ENCODE measurements at places on chromosomes 5 and 9.
A peak's percentile ranks its signal among the peaks of the same experiment; 100 is the strongest.

GRCh38 chr9:2027543-2028160 is 12.5 kb downstream of the SMARCA2 start:
- DNase-seq: no peak

DNA sequence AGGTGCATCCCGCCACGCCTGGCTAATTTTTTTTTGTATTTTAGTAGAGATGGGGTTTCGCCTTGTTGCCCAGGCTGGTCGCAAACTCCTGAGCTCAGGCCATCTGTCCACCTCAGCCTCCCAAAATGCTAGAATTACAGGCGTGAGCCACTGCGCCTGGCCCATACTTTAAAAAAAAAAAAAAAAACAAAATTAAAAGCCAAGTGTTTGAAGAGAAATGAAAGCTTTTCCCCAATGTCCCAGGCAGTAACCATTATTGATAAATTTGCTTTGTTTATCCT is 9.5 kb downstream of the PRRC2B start:
- no peak for DNase-seq

DNA sequence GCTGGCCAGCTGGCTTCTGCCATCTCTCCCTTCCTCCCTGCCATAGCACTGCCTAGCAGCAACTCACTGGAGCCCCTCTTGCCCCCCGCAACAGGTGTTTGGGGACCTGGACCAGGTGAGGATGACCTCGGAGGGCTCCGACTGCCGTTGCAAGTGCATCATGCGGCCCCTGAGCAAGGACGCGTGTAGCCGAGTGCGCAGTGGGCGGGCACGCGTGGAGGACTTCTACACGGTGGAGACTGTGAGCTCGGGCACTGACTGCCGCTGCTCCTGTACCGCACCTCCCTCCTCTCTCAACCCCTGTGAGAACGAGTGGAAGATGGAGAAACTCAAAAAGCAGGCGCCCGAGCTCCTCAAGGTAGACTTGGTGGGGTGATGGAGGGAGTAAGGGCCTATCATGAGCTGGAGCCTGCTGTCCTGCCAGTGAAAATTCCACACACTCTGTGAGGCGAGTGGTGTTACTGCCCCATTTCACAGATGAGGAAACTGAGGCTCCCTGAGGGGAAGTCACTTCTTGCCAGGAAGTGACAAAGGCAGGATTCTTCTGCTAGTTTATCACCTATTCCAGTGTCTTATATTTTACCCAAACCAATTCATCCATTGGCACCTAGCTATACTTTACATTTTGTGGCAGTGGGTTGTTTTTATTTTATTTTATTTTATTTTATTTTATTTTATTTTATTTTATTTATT is 10.1 kb downstream of the OLFML2A start:
- DNase-seq: no peak

DNA sequence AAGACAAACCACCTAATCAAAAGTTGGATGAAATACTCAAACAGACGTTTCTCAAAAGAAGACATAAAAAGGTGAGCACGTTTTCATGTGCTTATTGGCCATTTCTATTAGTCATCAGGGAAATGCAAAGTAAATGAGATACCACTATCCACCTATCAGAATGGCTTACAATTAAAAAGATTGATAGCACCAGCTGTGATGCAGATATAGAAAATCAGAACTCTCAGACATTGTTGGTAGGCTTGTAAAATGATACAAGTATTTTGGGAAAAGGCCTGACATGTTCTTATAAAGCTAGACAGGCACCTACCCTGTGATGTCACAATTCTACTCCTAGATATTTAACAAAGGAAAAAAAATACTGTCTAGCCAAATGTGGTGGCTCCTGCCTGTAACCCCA is 44.0 kb upstream of the SLC30A5 start:
- no peak for DNase-seq

GRCh38 chr9:123399803-123400378 is 43.9 kb downstream of the CRB2 start:
- DNase-seq: no peak

- DNase-seq: no peak
Measured at GRCh38 chr5:76082772-76083554, at the start of gene SV2C. TSS of gene SV2C (plus strand) at chr5:76083383. CDS start at chr5:76131751, 48,368 bp downstream.

DNA sequence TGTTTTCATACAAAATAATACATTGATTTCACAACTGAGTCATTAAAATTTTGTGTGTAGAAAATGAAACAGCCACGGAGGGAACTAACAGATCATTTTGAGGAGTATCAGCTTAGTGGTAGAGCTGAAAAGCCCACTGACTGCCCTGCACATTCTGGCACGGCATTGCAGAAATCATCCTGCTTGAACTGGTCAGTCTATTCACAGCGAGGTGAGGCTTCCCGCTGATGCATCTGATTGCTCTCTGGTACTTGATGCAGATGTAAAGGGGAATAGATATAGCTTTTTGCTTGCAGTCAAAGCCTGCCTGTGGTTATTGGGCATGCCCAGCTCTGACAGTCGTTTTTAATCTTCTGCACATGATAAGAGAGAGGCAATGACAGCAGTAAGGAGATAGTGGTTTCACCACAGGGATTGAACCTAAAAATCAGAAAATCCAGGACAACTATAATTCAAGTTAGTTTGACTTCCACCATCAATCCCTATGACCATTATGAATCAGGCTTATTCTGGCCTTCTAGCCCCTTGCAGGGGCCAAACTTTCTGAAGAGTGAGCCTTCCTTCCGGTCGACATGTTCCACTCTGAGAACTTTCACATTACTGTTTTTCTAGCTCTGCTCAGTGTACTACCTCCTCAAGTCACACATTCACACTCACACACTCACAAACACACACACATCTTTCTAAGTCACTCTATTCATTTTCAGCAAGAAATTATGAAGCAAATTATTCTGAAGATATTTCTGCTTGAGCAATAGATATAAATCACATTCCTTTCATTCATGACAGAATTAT is 782.8 kb upstream of the NUDT12 start:
- no peak for DNase-seq

GRCh38 chr9:109387206-109387605 is 66.3 kb upstream of the EPB41L4B start:
- DNase-seq: no peak

DNA sequence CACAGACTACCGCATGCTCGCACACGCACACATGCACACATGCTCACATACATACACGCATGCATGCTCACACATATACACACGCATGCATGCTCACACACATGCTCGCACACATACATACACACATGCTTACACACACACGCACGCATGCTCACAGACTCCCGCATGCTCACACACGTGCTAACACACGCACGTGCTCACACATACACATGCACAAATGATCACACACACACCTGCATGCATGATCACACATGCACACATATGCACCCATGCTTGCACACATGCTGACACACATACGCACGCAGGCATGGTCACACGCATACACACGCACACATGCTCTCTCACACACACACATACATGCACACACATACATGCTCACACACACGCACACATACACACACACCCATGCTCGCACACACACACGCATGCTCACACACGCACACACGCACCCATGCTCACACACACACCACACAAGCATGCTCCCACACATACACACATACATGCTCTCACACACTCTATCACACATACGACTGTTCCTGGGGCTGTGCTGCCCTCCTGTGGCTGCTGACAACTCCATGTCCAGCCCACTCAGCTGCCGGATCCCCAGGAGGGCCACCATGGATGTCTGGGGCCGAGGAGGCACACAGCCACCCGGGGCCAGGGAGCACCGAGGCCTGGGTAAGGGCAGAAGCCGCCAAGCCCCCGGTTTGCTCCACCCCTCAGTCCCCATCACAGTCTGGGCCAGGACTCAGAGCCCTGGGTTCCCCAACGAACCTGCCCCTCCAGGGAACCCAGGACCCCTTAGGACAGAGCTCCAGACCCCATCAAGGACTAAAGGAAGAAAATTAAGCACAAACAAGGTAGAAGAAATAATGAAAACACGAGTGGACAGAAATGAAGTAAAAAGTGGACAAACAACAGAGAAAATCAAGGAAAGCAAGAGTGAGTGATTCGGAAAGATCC is 31.4 kb upstream of the EGFL7 start:
- DNase-seq: peak; percentile 88

- peak; percentile 77 for DNase-seq
Measured at GRCh38 chr9:136847826-136848392, 1.3 kb upstream of the PHPT1 start.

DNA sequence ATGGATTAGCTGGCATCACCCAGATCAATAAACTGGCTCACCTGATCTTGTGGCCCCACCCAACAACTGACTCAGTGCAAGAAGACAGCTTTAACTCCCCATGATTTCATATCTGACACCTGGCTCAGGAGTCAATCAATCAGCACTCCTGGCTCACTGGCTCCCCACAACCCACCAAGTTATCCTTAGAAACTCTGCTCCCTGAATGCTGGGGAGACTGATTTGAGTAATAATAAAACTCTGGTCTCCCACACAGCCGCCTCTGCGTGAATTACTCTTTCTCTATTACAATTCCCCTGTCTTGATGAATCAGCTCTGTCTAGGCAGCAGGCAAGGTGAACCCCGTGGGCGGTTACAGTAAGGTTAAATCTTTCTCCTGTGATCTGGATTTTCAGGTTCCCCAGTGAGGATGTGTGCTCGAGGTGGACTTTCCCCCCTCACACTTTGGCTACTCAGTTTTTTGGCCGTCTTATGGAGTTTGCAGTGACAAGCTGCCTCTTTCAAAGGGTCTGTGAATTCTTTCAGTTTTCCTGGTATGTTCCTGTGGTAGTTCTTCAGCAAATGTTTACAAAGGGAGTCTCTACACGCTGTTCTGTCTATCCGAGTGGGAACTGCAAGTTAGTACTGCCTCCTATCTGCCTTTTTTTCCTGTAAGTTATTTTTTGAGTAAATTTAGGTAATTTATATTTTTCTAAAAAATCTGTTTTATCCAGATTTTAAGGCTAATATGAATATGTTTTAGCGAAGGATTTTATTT is 500.2 kb upstream of the NUDT12 start:
- no peak for DNase-seq

DNA sequence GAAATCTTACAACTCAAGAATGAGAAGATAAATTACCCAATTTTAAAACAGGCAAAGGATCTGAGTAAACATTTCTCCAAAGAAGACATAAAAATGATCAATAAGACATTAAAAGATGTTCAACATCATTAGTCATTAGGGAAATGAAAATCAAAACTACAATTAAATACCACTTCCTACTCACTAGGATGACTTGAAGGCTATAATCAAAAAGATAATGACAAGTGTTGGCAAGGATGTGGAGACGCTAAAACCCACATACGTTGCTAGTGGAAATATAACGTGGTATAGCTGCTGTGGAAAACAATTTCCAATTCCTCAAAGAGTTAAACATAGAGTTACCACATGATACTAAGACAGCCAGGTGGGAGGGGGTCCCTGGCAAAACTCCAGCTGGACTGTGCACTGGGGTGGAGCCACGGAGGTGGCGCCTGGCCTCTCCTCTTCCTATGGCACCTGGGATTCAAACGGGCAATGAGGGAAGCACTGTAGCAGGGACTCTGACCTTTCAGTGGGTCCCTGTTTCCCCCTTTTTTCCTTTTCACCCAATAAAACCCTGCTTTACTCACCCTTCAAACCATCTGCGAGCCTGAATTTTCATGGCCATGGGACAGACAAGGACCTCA is 5.9 kb downstream of the ARSB start:
- DNase-seq: no peak

DNA sequence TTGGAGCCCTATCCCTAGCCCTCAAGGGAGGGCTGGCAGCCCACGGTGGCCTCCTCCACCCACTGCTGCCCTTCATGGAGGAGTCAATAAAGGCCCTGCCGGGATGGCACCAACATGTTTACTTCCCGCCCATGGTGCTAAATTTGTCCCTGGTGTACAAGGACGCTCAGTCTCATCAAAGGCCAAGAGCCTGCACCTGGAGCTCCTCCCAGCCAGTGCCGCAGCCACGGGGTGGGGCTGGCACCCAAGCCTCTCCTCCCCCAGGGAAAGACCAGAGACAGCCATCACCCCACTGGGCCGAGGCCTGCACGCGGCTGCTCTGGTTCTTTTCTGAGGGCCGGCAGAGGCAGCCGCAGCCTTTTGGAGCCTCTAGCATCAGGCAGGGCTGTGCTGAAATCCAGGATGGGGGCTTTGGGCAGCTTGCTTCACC is 34.8 kb upstream of the RXRA start:
- DNase-seq: no peak

DNA sequence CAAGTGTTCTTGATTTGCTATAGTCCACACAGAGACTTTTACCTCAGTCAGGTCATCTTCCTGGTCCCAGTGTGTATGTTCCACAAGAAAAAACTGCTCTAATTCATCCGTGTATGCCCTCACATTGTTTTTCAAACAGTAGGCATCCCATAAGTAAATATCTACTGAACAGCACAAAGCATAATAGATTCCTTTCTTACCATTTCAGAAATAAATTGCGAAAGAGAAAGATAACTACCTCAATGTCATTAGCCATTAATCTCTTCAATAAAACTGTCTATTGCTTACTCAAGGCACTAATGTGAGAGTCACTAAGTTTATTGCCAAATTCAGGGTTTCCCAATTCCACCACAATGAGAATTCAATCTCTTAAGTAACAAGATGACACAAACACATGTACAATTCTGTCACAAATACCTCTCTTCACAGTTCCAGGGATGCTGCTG is 9.6 kb downstream of the FBXW2 start:
- no peak for DNase-seq

- DNase-seq: no peak
Measured at GRCh38 chr9:109451311-109452025, 46.6 kb downstream of the PTPN3 start.

DNA sequence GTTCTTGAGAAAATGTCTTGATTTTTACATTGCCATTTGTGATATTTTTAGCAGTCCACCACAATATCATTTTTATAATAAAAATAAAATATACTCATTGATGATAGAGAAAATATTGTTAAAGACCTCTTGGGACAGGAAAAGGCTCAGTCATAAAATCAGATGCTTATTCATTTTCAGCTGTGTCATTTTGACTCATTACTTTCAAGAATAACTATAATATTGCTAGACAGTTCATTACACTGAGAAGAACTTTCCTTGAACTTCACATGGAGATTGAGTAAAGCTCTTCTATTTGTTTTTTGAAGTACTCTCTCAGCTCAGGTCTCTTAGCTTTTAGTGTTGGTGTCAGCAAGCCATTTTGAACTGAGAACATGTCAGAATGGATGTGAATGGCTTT is 8.5 kb upstream of the MEIKIN start:
- no peak for DNase-seq

GRCh38 chr5:9564752-9565151 is 18.9 kb upstream of the SEMA5A start:
- DNase-seq: no peak
